ENCODE measurements at places on chromosomes 12 and 14.

DNA sequence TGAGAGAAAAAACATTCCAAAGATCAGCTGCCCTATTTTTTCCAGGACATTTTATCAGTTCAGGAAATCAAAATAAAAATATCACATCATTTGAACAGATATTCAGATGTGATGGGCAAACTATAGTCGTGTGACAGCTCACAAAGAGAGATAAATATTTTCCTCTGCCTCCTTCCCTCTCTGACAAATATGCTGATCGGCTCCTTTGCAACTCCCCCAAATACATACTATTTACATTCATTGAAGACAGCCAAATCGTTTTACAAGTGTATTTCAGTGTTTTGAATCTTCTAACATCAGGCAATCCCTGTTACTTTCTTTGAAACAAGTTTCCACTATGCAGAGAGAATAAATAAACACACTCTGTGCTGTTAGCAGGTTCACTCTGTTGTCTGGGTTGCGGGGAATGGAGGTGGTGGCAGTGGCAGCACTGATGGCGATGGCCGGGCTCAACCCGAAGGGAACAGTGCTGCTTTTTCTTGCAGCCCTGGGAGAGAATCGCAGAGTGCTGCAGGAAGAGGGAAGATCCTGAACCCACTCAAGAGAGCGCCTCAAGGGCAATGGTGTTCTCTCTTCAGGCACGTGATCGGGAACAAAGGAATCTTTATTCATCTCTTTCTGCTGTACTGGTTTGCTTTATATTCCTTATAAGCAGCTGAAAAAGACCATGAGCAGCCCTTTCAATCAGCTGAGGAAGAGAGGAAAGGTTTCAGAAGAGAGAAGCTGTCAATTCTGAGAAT is 142.5 kb downstream of the PHLDA1 start:
- no peak for DNase-seq

- peak; percentile 27 for DNase-seq
These were observed 89.5 kb upstream of the SLC38A2 start for GRCh38 chr12:46461907-46462640.

DNA sequence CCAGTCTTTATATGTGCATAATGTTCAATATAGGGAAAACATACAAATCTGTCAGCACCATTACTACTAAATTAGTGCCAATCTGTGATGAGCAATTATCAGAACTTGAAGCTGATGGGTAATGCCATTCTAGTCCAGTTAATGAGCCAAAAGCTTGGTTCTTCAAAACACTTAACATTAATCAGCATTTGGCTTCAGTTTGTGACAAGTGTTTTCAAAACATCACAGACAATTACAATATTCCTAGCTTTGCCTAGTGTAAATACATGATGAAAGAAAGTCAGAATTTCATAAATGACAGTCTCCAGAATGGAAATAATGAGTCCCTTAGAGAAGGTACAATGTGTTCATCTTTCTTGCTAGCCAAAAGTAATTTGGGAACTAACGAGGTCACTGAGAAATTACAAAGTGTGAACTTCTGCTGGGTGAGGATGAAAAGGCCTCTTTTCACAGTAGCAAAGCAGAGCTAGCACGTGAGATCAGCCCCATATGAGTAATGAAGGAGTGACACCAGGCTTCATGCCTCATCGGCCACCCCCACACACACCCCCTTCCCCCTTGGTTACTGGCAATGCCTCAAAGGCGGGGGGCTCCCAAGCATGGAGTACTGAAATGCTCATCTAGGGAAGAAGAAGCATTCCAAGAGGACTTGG is 180.6 kb upstream of the EEA1 start:
- no peak for DNase-seq

- no peak for DNase-seq
These were observed 410.0 kb upstream of the CCDC196 start for GRCh38 chr14:66076176-66076575.

- DNase-seq: peak; percentile 13
These were observed 565 bp upstream of the KLHL42 start for GRCh38 chr12:27779416-27779919.

GRCh38 chr14:38790916-38791315 is 312.1 kb downstream of the SEC23A start:
- no peak for DNase-seq

DNA sequence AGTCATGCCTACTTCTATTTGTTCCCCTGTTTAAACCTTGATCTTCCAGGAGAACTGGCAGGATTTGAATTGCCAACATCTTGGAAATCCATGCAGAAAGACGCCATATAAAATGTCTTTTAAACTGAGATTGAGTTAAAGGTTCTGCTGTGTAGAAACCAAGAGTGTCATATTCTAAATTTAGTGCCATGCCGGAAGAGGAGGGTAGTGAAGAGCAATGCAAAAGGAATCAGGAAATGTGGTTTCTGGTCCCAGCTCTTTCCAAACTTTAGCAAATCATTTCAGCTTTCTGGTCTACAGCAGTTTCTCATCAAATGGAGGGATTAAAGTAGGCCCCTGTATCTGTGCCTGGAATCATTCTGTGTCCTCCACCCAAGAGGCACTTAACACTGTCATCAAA is 85.7 kb downstream of the BTG1 start:
- DNase-seq: no peak

DNA sequence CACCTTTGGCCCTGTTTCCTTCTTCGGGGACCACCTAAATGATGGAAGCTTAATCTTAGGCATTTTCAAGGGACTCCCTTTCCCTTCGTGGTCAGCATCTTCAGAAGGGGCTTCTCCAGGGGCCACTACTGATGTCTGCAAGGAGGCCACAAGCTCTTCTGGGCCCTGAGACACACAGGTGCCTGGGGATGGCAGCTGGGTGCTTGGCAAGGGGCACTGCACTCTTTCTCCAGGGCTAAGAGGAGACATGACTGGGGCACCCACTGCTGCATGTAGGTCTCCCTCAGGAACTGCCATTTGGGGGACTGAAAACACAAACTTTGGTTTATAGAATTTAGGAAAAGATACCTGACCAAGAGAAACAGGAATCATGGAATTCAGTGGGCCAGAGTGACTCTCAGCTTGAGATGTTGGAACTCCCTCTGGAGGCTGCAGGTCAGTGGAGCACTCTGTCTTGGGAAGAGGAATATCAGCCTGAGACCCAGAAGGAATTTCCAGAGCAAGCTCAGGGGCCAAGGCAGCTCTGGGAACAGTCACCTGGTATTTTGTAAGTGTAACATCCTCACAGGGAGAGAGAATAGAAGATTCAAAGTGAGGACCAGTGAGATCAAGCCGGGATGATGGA is 16.0 kb downstream of the PLD4 start:
- no peak for DNase-seq

DNA sequence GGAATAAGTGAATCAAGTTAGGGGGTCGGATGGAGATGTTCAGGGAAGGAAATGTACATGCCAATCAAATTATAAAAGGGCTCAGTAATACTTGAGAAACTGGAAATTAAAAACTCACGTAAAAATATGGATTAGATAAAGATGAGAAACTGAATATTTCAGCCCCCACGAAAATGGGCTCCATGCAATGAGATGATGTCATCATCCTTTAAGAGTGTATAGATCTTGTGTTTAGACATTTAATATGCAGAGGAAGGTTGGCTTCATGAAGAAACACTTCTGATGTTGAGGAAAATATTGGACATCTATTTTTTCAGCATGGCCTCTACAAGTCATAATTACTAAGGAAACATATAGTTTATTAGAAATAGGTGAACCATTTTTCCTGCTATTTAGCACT is 9.5 kb downstream of the TBC1D30 start:
- no peak for DNase-seq

- no peak for DNase-seq
These were observed 132.1 kb downstream of the DICER1 start for GRCh38 chr14:95025218-95025617.

DNA sequence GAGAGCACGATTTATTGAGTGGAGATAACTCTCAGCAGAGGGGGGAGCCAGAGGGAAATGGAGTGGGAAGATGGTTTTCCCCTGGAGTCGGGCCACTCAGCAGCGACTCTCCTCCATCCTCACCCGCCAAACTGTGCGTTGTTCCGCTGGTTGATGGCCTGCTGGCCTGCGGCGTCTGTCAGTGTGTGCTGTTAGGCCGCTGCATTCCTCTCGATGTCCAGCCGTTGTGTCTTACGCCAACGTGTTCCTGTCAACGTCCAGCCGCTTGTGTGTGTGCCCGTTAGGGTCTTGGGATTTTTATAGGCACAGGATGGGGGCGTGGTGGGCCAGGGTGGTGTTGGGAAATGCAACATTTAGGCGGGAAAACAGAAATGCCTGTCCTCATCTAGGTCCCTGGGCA is 69.2 kb downstream of the PTPRQ start:
- no peak for DNase-seq

- no peak for DNase-seq
These were observed 6.3 kb downstream of the SCNN1A start for GRCh38 chr12:6368906-6369525.

- no peak for DNase-seq
These were observed 308.8 kb downstream of the EGLN3 start for GRCh38 chr14:33642080-33642479.

GRCh38 chr12:116924558-116925453 is 14.1 kb downstream of the FBXW8 start:
- DNase-seq: no peak

GRCh38 chr12:43105426-43105981 is 446.5 kb downstream of the ADAMTS20 start:
- DNase-seq: no peak

DNA sequence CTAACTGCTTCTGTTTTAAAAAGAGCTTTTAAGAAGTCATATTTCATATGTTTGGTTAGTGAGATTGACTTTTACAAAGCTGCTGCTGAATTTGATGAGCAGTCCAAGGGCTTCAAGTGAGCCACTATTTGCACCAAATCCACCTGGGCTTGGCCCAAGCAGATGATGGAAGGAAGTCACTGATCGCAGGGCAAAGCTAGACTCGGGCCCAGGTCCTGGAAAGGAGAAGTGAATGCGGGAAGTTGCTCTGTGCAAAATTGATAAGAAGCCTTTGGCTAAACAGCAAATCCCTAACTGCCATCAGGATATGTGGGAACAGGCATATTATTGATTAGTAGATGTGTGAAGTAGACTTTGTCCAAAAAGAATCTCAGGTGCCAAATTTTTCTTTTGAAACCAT is 30.5 kb downstream of the PLXNC1 start:
- no peak for DNase-seq
